Activated CD4-positive, alpha-beta T cell treated with anti-CD3 and anti-CD28 coated beads, Interleukin-2, amount 50 U/mL, for 4 hours (primary cell): ENCODE measurements at places on chromosomes 7 and 10.

DNA sequence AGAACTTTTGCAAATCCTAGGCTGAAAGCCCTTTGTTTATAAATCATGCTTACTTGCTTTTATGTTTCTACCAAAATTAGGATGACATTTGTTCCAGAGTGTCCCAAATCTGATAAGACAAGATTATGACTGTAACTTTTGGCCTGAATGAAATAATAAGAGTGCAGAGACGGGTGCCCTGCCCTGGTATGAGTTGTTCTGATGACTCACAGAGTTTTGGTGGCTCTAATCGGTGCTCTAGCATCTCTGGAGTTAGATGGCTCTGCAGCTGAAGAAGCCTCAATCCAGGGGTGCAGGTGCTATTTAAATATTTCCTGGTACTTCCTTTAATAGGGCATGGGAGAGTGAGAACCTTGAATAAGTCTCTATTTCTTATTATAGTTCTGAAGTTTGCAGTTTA, 102.2 kb upstream of the ELMO1 start:
- no peak for DNase-seq

DNA sequence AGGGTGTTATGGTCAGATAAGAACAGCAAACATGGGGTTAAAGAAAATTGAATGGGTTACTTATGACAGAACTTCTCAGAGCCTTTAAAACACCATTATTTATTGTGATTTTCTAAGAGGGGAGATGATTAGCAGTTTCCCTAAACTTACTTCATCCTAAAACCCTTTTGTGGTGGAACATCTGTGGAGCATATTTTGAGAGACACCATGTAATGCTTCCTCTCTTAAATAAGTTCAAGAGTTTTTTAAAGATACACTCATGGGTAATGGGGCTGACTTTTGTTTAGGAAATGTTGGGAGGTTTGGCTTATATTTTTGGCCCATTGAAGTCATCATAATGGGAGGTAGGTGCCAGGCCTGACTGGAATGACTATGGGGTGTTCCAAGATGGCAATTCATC, 8.4 kb upstream of the PDCD4 start:
- no peak for DNase-seq

- no peak for DNase-seq
Observed at GRCh38 chr10:90096196-90096595, 394.8 kb downstream of the KIF20B start.

- DNase-seq: no peak
Observed at GRCh38 chr7:48085433-48085791, 3.7 kb upstream of the UPP1 start.

DNA sequence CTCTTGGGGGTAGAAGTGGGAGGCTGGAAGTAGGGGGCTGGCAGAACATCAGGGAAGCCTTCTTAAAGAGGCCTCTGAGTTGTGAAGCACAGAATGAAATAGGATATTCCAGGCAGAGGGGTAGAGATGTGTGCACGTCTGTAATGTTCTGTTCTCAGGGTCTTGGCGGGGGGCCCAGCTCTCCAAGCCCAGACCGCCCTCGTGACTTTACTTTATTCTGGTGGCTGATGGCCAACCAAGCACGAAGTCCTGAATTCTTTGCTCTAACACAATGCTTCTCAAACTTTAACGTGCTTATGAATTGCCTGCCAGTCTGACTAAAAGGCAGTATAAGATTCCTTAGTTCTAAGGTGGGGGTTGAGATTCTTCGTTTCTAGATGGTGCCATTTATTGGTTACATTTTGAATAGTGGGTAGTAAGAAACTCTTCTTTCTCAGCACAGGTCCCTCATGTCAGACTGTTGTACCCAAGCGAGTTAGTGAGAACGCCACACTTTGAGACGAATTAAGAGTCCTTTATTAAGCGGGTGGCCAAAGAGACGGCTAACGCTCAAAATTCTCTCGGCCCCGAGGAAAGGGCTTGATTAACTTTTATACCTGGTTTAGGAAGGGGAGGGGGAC, 8.2 kb downstream of the PRXL2A start:
- DNase-seq: no peak

DNA sequence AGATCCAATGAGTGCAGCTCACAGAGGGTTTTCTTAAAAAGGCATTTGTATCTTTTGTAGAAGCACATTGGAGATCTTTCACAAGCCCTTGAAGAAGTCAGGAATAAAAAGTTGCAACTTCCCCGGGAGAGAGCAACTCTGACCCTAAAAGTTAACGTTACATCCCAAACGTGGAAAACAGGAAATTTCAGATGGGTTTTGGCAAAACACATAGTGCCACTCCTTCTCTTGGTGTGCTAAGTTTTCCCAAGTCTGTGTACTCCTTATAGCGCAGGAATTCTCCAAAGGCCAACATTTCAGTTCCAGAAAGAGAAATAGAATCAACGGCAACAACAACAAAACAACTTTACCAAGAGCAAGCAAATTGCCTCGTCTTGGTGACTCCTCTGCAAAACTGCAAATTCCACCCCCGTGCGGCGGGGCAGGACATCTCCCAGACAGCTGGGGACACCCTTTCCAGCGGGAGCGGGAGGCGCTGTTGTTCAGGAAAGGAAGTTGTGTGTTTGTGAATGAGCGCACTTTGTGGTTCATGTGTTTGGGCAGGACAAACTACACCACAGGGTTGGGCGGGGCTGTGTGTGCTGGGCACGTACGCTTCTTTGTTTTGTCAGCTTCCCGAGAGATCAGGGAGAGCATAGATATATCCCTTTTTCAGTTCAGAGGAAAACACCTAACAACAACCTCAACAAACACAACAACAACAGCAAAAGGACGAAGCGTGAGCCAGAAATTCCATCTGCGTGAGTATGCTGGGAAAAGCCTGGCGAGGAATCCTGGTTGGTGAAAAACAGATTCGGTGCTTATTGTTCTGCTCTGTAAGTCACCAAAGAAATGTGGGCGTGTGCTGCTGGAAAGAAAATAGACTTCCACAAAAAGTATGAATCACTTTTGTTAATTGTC, 294.7 kb upstream of the PITRM1 start:
- no peak for DNase-seq

- no peak for DNase-seq
Observed at GRCh38 chr10:35184527-35185171, 58.0 kb downstream of the CREM start.

- DNase-seq: no peak
Observed at GRCh38 chr7:30771880-30772425, 736 bp downstream of the MINDY4 start.

DNA sequence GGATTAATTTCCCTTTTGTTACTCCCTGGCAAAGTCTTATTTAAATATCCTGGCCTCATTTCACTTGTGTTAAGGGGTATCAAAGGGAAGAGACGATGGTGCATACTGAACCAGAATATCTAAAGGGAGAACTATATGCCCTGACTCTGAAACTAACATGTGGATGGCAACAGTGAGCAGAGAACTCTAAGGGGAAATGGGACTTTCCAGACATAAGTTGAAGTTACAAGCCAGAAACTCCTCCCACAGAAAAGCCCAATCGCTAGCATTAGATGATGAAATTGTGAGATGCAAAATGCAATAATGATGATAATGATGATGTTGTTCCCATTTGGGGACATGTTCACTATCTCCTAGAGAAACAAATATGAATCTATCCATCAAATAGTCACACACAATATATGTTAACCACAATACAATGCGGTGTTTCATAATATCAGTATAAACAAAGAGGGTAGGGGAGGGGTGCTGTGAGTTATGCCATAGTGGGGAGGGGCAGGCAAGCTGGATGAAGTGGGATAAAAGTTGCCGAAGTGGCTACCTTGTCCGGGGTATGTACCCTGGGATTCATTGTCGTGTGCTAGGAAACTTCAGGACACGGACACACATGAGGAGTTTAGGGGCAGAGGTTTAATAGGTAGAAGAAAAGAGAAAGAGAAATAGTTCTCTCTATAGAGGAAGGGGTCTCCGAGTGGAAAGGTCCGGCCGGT, 37.1 kb downstream of the TMEM229A start:
- no peak for DNase-seq

- DNase-seq: no peak
Observed at GRCh38 chr7:105141068-105141467, 127.1 kb downstream of the KMT2E start.

DNA sequence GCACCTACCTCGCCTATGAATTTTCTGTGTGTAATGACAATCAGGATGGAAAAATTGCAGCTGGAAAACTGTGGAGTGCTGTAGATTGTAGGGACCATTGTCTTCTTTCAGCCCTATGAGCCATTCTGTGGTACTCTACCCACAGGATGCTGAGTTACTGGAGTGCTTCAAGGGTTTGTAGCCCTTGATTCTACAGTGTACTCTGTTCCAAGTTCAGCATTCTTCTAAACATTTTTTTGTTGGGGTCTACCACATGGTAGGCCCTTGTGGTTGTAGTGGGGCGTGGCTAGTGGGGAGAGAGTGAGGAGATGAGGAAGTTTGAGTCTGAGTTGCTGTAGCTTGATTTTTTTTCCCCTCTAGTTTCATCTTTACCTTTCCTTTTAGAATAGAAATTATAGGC, 33.5 kb downstream of the REEP3 start:
- peak; percentile 5 for DNase-seq

GRCh38 chr10:130464426-130464825, 328.2 kb downstream of the GLRX3 start:
- no peak for DNase-seq

DNA sequence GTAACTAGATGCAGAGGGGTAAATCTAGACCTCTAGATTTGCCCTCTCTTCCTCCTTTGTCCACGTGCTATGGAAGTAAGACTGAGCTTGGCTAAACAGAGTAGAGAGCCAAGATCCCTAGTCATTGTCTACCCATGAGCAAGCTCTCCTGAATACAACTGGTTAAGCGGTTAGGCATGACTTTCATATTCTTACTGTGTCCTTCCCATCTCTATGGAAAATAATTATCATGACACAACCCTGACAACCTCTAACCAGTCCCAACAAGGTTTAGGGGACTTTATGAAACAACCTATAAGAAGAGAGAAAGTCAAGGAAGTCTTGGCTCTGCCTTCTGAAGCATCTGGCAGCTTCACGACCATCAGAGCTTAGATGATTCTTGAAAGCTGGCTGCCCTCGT, 7.8 kb upstream of the LAMB4 start:
- DNase-seq: no peak

- DNase-seq: no peak
Observed at GRCh38 chr7:116574025-116574822, 49.4 kb downstream of the CAV1 start.

DNA sequence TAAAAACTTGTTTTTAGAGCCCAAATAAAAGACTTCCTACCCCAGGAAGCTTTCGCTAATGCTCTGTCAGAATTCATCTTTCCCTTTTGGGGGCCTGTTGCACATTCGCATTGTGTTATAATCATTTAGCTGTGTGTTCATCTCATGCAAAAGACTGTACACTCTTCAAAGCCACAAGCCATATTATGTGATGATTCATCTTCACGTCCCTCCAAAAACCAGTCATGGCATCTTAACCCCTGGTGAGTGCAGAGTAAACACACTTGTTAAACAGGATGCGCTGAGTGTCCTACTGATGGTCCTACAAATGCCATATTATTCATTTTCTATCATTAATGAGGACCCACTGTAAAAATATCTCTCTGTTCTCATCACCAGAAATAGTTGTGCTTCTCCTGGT, 235.4 kb downstream of the KIAA1217 start:
- no peak for DNase-seq

GRCh38 chr7:42241424-42241823, 4.4 kb upstream of the GLI3 start:
- DNase-seq: no peak

GRCh38 chr10:122981066-122981464, 864 bp downstream of the PSTK start:
- DNase-seq: no peak

- DNase-seq: no peak
Observed at GRCh38 chr10:99870123-99870730, 87.8 kb downstream of the ABCC2 start.

DNA sequence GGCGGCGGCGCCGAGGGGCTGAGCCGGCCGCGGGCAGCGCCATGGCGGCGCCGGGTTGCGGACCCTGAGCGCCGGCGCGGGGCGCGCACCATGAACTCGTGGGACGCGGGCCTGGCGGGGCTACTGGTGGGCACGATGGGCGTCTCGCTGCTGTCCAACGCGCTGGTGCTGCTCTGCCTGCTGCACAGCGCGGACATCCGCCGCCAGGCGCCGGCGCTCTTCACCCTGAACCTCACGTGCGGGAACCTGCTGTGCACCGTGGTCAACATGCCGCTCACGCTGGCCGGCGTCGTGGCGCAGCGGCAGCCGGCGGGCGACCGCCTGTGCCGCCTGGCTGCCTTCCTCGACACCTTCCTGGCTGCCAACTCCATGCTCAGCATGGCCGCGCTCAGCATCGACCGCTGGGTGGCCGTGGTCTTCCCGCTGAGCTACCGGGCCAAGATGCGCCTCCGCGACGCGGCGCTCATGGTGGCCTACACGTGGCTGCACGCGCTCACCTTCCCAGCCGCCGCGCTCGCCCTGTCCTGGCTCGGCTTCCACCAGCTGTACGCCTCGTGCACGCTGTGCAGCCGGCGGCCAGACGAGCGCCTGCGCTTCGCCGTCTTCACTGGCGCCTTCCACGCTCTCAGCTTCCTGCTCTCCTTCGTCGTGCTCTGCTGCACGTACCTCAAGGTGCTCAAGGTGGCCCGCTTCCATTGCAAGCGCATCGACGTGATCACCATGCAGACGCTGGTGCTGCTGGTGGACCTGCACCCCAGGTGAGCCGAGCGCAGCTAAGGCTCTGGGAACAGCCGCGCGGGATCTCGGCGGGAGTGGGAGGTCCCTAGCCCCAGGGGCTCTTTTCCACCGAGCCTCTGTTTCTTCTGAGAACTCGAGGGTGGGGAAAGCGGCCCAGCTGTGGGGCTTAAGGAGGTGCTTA, at the start of gene GPR26:
Gene GPR26 (plus strand): TSS at position 38 of the 919 bp plus-strand sequence. CDS start 53 bp downstream, at position 91.
- no peak for DNase-seq

DNA sequence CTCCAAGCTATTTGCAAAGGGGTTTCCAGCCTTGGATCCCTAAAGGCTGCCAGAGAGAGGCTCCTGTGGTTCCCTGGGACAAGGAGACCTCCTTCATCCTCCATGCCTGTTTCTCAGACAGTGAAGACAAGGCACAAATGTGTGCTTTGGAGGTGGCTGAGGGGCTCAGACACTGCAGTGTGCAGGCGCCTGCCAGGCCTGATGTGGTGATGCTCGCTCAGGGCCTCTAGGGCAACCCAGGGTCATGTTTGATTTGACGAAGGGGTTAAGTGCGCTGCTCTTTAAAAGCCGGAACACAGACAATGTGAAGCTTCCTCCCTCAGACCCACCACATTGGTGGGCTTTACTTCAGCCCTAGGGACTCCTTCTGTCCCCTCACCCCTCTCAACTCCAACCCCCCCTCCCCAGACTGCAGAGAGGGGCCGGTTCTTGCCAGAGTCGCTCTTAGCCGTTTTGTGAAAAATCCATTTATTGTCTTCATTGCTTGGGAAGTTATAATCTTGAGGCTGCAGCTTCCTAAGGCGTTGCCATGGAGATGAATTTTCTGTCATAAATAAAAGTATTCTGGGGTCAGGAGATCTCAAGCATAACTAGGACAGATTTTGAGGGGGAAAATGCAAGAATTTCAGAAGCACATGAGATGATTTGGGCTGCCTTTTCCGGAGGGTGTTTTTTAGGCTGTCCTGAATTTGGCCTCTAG, 35.8 kb downstream of the PDGFA start:
- no peak for DNase-seq

DNA sequence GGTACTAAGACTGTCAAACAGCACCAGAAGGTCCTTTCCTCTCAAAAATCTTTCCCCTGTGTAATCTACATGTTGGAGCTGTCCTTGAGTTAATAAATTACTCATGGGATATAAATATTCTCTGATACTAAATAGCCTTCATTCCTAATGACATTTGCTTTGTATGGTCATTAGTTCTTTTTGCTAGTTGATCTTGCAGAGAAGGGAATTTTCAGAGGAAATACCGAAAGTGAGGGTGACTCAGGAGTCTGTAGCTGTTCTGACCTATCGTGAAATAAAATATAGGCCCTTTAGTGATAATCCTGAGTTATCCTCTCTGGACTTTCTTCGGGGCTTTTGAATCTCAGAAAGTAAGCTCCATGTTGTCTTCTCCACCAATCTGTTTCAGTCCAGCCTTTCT, 19.4 kb upstream of the CLDN12 start:
- DNase-seq: no peak
